ENCODE measurements at places on chromosomes 7 and 10.

DNA sequence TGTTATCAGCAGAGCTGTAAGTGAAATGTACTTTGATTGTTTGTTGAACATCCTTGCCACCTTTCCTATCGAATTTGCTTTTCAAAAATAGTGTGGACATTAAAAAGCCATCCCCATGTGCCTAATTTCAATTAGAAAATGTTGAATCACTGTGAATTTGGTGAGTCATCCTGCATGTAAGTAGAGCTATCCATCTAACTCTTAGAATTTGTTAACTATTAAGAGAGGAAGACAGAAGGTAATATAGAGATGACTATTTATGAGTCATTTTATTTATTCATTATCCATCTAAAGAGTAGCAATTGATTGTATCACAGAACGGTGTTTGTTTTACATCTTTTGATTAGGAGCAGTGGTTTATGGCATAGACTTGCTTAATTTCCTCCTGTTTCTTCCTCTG is 154.7 kb downstream of the MGMT start:
- DNase-seq, result no peak

- no peak for DNase-seq
Observed at GRCh38 chr7:26646336-26647048, 217.9 kb downstream of the SKAP2 start.

DNA sequence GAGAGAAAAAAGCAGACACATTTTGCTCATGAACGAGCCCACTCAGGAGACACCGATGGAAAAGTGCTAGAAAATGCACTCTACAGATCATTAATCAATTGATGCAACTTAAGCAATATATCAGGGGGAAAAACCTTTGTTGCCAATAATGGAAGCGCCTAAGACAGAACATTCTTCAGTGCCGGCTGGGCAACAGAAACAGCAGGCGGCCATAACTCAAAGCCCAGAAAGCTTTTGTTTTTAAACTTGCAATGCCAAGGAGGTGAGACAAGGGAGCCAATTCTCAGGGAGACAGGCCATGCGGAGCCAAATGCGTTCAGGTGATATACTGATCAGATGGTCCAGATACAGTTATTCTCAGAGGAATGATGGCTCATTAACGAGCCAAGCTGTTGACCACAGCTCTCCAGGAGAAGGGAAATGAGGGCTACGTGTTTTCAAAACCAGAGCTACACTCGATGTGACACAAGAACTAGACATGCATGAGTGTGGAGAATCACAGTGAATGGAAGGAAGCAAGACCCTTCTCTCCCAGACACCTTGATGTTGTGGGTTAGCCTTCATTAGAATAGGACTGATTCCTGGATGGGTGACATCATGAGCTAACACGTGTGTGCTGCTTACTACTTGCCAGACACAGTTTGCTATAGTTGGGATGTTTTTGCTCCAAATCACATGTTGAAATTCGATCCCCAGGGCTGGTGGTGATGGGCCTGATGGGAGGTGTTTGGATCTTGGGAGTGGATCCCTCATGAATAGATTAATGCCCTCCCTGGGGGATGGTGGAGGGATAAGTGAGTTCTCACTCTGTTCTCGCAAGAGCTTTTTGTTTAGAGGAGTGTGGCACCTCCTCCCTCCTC is 79.1 kb upstream of the KCNMA1 start:
- no peak for DNase-seq

GRCh38 chr7:76011442-76011861 is 17.1 kb upstream of the TMEM120A start:
- DNase-seq, result no peak

DNA sequence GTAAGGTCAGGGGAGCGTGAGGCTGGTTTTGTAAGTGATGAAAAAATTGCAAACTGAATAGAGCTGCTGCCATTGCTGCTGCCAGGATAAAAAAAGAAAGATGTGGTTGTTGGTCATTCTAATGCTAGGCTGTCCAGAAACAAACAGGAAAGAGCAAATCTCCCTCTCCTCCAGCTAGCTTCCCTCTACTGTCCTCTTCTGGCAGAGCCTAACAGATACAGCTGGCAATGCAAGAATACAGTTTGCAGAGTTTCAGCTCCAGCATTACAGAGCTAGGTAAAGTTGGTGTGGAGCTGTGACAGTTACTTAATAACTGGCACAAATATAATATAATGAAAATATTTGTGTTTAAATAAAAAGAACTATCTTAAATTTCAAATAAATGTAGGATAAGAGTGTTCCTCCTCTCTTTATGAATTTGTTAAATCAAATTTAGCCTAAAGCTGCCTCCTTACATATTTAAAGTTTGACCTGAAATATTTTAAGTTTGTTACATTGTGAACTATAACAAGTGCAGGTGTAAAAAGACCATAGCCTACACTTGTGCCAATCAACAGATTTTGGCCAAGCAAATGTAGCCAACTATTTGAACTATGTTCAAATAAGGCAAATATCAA is 407.7 kb downstream of the SH2D4B start:
- DNase-seq, result no peak

DNA sequence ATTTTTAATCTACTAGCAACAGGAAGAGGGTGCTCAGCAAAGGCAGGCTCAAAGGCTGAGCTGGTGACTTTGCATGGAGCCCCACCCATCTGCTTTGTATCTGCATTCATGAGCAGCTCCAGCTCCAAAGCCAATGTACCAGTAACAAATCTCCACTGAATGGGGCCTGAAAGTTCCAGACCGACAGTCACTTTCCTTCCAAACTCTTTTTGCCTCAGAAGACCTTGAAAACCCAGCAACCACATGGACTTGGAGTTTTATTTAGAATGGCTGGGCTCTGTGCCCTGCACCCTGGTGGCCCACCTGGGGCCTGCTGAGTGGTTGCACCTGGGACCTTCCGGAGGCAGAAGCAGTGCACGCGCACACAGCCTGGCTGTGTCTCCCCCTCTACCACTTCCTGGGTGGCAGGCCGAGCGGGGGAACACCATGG is 195.0 kb upstream of the PLXNA4 start:
- no peak for DNase-seq

DNA sequence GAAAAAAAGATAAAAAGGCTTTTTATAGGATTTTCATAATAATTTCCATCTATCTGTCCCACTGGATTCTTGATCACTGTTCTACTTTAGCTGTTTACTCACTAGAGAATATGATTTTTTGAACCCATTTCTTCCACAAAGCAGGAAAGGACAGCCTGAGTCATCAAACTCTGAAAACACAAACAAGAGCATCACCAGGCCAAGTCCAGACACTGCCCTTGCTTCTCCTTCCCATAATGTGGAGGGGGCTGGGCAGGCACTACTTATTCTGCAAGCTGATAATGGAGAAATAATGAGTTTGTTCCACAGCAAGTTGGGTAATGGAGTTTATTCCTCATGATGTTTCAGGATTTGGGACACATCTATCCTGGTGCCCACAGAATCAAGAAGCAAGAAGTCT is 13.0 kb upstream of the KCNIP2 start:
- DNase-seq, result no peak

- DNase-seq, result no peak
Observed at GRCh38 chr10:63710703-63711102, 189.5 kb downstream of the REEP3 start.

GRCh38 chr10:100826983-100827818 is 81.8 kb downstream of the PAX2 start:
- no peak for DNase-seq

DNA sequence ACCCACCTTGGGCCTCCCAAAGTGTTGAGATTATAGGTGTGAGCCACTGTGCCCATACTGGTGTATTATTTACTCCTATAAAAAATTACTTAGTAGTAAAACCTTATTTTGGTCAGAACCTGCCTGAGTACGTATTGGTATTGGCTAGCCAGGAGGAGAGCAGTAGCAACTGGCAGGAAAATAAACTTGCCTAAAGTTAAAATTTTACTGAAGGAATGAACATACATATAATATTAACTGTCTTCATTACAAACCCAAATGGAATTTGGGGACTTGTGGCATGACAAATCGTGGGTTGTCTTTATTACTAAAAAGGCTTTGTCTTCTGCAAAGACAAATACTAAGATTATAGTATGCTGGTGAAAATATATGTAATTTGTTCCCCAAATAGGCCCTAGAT is 8.4 kb downstream of the RAB18 start:
- no peak for DNase-seq

All from amniotic stem cell (primary cell).